Activated CD4-positive, alpha-beta T cell treated with anti-CD3 and anti-CD28 coated beads, Interleukin-2, amount 50 U/mL, for 16 hours (primary cell): ENCODE measurements at places on chromosomes 6 and 20.

DNA sequence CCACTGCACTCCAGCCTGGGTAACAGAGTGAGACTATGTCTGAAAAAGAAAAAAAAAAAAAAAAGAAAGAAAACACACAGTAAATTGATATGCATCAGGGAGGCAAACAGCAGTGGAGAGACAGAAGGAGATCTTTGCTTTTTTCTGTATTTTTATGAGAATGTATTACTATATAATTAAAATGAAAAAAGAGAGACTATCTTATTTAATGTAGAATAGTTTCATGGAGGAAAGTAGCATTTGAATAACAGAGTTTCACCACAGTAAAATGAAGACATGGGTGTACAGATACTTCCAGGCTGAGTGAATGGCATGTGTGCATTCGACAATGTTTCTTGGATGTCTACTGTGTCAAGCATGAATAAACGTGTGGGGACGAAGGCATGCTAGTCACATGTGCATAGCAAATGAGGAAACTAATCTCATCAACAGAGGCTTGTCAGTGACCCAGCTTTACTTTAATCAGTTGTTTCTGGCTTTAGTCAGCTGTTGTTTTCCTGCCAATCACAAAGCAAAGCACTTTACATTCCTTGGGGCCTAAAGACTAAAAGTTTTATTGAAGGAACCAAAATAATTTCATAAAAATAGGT is 55.5 kb upstream of the ARMH2 start:
- DNase-seq = no peak

- no peak for DNase-seq
Measured at GRCh38 chr20:52684176-52684575, 288.0 kb upstream of the TSHZ2 start.

DNA sequence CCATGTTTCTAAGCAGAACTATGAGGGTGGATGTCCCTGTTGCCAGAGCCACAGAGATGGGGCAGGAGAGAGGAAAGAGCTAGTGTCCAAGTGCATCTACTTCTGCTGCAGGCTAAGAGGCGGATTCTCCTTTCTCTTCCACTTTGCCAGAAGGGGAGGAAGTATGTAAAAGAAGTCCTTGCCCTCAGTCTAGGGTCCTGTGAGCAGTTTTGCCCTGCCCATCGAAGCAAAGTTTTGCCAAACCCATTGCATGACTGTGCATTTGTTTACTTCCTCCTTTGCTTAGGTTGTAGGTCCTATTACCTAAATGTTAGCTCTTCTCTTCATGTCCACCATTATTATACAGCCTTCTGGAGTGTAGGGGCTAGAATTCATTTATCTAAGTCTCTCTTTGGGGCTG is 106.2 kb upstream of the ARMC2 start:
- no peak for DNase-seq

GRCh38 chr6:98343004-98343403 is 491.4 kb upstream of the POU3F2 start:
- DNase-seq = no peak

GRCh38 chr6:15301179-15302006 is 55.5 kb downstream of the JARID2 start:
- peak; percentile 89 for DNase-seq

DNA sequence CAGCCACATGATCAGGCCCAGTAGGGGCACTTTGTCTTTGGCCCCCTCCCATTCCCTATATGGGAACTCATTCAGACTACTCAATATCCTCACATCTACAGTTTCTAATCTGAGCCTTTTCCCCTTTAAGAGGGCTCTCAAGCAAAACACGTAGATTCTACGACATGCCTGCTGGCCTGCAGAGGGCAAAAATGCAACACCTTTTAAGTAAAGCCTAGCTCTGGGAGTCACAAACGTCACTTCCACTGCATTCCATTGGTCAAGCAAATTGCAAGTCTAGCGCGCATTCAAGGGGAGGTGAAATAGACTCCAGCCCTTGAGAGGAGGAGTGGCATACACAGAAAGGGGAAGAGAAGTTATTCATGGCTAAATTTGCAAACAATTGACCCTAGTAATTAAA is 70.6 kb downstream of the CDC40 start:
- DNase-seq = no peak

- DNase-seq = peak; percentile 83
Measured at GRCh38 chr6:28606424-28607391, 81.0 kb downstream of the GPX5 start.

GRCh38 chr20:47318027-47318585 is 38.4 kb downstream of the ZMYND8 start:
- DNase-seq = no peak

GRCh38 chr6:40356242-40356910 is 230.8 kb downstream of the LRFN2 start:
- DNase-seq = peak; percentile 8

GRCh38 chr6:155128977-155129376 is 133.9 kb downstream of the TIAM2 start:
- DNase-seq = no peak

DNA sequence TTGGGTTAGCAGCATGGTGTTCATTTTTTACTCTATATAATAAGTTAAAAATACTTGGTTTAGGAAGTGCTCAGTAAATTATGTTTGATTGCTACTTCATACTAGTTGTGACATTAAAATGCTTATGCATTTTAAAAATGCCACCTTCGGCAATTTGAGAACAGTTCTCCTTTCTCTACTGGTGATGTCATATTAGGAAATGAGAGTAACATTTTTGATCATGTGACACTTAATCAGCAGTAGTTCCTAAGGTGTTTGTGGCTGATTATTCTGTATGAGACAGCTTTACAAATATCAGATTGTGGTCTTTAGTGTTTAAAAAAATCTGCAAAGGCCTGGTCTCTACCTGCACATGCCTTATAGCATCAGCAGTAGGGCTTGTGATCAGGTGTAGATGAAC is 4.4 kb downstream of the GZF1 start:
- peak; percentile 57 for DNase-seq

DNA sequence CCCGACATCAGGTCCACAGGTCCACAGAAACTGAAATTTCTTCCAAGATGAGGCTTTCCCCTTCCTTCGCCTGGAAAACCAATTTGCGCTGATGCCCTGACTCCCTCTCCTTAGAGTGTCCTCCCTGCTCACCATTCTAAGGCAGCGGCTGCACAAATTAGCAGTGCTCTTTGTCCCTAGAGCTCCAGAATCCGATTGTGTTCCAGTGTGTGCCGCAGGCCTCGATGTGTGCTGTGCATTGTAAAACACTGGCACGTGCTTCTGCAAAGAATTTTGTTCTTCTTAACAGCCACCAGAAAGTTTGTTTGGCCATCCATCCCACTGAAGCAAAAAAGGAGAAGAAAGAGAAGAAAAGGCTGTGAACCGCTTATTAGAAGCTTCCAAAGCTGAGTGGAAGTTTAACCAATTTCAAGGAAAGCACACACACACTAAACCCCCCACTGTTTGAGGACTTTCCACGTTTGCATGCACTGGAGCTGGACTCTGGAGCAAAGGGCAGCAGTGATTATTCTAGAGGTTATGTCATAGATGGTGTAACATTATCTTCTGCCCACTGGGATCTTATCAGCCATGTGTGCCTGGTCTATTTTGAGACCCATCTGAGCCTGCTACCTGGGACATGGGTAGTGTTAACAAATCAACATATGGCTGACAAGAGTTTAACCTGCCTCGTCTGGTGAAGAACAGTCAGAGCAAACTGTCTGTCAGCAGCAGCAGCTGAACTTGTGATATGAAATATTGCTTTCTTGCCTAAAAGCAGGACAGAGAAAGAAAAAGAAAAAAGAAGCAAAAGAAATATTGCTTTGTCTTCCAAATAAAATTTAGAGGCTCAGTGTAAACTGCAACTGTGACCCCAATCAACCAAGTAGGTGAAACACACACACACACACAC is 64.9 kb upstream of the RREB1 start:
- no peak for DNase-seq

GRCh38 chr20:23365390-23366165 is 3.6 kb downstream of the GZF1 start:
- DNase-seq = no peak

DNA sequence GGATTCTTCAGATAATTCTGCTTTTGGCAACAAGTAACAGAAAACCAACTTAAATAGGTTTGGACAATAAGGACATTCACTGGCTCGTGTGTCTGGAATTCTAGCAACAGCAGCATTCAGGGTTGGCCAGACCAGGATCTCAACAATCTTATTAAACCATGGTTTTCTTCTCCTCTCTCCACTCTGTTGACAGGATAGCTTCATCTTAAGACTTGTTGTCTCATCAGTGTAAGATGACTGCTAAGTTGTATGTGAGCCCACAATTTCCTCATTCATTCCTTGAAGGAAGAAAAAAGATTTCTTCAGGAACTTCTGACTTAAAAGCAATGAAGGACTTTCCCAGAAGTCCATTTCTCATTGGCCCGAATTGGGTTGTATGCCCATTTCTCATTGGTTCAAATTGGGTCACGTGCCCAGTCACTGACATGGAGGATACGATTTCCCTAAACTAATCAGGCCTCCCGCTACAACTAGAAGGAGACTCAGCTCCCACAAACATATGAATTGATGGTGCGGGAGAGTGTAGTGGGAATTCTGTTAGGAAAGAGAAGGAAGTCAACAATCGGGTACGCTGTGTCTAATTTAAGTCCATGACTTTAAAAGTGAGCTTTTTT is 83.7 kb downstream of the SLC22A3 start:
- no peak for DNase-seq

- no peak for DNase-seq
Measured at GRCh38 chr20:63652192-63652980, 838 bp downstream of the STMN3 start.

DNA sequence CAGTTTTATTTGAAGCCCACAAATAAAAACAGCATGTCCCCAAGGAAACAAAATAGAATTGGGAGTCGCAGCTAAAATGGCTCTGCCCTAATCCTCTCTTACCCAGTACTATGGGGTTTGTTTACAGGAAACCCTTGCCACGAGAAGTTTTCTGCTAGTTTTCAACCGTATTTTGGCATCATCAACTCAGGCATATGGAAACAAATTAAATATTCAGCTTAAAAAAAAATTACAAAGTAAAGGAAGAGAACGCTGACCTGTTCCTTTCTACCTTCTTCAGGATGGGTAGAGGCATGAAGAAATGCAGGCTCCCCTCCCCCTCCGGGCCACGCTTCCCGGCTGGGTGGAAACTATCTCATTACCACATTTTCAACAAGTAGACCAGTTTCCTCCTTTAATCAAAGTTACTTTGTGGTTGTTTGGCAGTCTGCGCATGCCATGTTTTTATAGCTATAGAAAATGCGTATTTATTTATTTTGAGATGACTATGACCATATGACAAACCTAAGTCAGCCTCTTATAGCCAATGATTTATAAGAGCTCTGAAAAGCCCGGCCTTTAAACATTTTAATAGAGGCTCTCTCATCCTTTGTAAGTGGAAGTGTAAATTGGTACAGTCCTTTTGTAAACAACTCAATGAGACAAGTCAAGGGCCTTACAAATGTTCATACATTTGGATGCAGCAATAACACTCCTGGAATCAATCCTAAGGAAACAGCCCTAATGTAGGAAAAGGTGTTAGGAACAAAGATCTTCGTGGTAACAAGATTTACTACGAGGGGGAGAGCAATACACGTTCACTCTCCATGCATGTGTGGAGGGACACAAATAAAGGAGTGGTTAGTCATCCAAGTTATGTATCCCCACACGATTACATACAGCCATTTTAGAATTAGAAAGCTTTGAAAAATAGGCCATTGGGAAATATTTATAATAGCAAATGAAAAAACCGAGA is 16.1 kb upstream of the ZNF217 start:
- peak; percentile 83 for DNase-seq

DNA sequence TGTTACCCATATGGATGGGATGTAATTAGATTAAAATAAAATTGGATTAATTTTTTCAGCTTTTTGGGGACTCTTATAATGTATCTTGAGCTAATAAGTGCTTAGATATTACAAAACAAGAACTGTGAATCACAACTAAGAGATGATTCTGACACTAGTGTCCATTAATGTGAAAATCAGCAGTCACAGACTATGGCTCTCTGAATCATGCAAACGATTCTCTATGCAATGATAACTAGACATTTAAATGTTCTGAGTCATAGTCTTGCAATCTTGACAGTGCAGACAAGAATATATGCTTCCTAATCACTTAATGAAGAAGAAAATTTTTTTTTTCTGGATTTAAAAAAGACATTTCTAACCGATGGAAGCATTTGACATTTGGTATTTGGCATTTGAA is 82.2 kb upstream of the OPRM1 start:
- no peak for DNase-seq
